ENCODE measurements at places on chromosomes 16 and 17.

GRCh38 chr17:73553311-73553710, 90.9 kb downstream of the SDK2 start:
- DNase-seq: no peak

DNA sequence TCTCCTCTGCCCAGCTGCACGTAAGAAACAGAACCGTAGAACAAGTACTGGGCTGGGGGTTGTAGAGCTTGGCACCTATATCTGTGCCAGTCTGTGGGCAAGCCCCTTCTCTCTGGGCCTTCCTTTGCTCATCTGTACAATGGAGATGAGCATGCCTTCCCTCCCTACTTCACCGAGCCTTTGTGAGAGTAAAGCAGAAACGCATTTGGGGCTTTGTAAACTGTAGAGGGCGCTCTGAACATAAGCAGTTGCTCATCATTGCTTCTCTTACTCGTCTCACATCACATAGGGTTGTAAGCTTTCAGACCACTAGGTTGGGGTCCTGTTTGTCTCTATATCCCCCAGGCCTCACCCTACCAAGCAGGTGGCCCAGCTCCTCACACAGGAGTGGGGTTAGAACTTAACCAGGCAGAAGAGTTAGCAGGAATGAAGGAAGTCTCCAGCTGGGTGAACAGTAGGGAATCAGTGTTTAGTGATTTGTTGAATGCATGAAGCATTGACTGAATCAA, 15.1 kb downstream of the SAMD14 start:
- no peak for DNase-seq

- DNase-seq: no peak
Observed at GRCh38 chr17:73972901-73973300, 230.6 kb upstream of the RPL38 start.

GRCh38 chr16:8943966-8944759, 19.5 kb downstream of the USP7 start:
- no peak for DNase-seq

DNA sequence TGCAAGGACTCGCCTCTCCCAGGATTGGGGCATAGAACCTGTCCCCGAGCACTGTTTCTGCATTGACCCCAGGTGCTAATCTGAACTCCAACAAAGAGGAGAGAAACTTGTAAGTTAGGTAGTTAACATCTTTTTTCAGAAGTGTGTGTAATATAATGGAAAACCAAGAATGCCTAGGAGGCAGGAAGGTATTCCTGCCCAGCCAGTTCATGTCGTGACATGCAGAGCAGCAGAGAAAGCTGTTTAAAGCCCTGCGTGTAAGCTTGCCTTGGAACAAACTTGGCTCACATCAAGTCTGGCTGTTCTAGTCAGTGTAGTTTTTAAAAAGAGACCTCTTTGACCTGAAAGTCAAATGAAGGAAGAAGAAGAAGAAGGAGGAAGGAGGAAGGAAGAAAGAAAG, 2.1 kb upstream of the GNA13 start:
- DNase-seq: peak; percentile 13

GRCh38 chr16:70589998-70590471, 56.3 kb upstream of the IL34 start:
- DNase-seq: peak; percentile 66

DNA sequence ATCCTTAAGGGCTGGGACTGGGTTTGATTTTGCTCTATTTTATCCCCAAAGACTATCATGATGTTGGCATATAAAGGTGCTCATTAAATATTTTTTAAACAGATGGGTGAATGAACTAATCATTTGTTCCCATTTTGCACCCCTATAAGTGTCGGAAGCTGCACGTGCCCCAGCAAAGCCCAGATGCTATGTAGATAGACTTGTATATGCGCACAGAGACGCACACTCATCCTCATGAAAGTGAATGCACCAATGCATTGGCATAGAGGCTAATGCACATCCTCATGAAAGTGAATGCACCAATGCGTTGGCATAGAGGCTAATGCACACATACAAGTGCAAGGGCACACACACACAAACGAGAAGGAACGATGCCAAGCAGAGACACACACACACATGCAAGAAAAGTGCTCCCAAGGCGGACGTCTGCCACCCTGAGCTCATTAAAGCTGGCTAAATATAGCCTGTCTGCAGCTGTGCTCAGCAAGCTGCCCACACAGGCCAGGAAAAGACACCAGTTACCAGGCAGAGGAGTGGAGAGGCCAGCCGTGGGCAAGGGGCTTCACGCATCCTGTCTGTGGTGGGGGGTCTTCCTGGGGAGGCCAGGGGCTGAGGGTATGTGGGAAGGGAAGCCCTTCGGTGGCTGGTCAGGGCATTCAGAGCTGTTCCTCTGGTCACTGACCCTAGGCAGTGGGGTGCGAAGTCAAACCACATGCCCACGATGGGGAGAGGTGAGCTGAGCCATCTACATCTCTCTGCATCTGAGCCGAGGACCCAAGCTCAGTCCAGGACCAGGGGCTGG, 52.6 kb downstream of the PIMREG start:
- DNase-seq: no peak

DNA sequence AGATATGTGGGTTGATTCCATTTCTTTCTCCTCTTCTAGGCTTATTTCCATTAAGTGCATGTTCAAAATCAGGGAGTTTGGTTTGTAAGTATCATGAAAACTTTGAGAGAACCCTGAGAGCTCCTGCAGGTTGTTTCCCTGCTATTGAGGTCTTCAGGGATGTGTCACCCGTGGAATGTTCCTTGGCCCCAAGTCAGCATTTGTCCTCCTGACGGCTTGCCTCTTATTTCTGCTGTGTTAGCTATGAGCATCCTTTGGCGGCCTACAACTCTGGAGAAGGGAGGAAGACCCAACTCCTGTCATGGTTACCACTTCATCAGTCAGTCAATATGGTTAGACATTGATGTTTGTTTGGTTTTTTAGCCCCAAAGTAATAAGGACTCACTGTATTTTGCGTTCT, 180.8 kb downstream of the FTO start:
- DNase-seq: no peak

DNA sequence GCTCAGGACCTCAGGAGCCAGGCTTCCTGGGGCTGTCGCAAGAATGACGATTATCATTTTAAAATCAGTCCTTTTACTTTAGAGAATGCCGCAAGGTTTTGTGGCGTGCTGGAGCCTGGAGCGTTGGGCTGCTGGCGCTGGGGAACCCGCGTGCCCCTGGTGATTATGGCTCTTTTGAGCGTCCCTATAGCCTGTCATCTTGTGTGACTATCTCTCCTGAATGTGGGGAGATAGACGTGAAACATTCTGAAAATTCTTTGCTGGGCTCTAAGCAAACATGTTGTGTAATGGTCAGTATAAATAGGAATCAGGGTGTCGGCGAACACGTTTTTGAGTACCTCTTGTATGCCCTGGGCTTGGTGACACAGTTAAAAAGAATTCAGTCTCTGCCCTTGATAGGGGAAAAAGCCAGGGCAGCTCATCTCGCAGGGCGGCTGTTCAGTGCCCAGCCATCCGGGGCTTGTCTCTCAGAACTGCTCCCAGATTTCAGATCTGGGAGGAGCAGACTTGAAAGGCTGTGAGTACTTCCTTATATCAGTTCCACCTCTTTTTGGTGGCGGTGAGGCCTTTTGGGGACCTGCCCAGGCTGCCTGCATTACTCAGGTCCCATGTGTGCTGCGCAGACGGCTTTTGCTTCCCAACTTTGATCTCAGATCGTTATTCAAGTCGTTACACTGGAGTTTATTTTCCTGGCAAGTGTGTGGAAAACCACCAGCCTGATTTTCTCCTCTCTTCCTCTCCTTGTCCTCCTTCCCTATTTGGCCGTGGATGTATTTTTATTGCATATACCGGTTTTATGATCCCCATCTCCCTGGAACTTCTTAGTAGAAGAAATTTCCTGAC, 973 bp downstream of the SLC7A6 start:
- DNase-seq: no peak

- no peak for DNase-seq
Observed at GRCh38 chr16:9322769-9323168, 231.3 kb downstream of the HAPSTR1 start.

DNA sequence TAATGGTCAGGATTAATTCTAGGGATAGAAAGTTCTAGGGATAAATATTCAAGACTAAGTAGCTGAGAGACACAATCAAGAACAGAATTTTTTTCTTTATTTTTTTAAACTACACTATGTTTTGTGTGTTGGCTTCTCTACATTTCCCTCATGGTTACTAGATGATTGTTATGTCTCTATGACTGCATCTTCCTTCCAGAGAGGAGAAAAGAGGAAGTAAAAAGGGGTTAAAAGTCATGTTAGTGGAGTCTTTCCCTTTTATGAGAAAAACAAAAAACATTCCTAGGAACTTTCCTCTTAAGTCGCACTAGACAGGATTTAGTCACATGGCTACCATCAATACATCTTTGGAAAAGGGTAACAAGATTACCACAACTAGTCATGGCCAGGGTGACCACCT, 375.0 kb downstream of the KCNJ2 start:
- DNase-seq: no peak

DNA sequence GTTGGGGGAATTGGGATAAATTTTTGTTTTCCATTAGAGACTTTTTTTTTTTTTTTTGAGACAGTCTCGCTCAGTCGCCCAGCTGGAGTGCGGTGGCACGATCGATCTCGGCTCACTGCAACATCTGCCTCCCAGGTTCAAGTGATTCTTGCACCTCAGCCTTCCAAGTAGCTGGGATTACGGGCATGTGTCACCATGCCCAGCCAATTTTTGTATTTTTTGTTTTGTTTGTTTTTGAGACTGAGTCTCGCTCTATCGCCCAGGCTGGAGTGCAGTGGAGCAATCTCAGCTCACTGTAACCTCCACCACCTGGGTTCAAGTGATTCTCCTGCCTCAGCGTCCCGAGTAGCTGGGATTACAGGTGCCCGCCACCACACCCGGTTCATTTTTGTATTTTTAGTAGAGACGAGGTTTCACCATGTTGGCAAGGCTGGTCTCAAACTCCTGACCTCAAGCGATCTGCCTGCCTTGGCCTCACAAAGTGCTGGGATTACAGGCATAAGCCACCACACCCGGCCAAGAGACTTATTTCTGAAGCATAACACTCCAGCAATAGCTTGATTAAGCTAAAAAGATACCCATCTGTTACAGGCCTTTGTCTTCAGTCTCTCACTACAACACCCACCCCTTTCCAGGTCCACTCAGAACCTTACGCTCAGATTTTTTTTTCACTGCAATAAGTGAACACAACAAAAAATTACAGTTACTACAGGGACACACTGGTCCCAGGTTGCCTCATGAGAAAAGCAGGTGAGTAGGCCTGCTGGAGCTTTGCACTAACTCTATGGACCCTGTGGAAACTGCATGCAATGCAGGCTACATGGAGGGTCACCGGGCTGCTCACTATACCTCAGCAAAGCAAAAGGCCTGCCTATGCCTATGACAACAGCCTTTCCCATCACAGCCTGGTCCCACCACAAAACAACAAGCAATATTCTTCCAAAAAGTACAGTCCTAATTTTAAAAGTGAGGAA, 34.6 kb downstream of the KANSL1 start:
- DNase-seq: no peak

DNA sequence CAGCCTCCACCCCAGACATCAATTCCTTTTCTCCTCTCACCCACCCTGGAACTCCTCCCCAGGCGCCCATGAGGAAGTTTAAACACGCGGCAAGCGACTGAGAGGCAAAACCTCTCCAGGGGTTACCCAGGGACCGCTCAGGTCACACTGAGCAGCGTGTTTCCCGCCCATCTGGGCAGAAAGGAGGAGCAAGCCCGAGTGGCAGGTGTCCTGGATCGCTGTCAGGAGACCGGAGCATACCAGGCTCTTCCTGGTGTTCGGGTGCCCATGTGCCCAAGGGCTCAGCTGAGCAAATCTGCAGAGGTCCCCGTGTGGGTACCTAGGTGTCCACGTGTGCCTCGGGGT, 491 bp downstream of the SLC25A19 start:
- DNase-seq: no peak

DNA sequence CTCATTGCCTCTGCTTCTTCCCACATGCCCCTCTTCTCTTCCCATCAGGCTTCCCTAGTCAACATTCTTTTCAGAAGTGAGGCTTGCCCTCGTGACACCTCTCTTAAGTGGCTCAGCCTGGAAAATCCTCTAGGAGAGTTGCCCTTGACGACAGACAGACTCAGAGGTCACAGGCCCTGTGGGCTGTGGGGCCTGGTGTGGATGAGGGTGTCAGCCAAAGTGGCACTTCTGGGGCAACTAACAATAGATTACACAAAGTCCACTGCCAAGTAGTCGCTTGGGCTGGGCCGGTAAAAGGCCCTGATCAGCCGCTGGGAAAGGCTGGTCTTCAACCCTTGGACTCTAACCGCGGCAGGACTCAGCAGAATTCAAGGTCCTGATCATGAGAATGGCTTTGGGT, 33.7 kb upstream of the METTL16 start:
- DNase-seq: no peak

DNA sequence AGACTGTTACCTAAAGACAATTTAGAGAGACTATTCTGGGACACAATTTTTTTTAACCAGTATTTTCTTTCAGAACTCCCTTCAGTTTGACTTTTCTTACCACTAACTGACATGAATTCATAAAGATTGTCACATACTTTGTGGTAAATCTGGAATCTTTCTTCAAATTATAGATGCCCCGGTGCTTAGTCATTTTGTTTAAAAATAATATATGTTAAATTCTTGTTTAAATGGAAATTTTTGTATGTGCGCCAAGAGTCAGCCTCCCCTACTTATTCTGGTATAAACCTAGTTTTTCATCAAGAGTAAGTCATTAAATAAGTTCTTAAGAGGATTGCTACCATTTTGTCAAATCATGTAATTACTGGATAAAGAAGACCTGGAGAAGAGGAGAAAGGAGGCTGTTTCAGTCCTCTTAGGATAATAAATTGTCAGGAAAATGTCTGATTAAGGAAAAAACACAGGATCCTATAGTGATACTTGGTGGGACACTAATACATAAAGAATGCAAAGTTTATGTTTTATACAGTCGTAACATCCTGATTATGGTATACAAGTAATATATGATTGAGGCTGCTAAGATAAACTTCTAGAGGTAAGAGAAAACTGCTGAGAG, 424.4 kb downstream of the PMP22 start:
- DNase-seq: no peak

DNA sequence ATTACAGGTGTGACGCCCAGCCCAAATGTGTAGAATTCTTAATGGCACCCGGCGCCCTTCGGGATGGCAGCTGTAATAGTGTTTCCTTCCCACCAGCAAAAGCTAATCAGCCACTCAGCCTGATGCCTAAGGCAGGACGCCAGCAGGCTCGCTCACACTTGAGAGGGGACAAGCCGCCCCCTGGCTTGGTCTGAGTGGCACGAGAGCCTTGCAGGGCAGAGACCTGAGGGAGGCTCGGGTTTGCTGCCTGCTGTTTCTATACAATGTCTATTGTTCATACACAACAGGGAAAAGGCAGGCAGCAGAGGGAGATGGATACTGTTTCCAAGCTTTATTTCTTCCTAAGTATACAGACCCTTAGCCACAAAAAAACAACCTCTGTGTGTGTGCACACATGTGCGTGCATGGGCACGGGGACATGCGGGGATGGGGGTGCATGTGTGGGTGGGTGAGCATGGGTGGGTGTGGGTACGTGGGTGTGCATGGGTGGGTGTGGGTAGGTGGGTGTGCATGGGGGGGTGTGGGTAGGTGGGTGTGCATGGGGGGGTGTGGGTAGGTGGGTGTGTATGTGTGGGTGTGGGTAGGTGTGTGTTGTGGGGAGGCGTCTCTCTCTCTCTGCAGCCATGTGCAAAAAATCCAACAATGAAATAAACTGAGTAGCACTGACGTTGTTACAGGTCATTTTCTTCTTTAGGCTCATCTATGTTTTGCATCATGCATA, 10.0 kb downstream of the SLC38A8 start:
- no peak for DNase-seq

GRCh38 chr17:76253841-76254240, 11.3 kb upstream of the UBALD2 start:
- no peak for DNase-seq
